ENCODE measurements at places on chromosomes 5 and 9.
A peak's percentile ranks its signal among the peaks of the same experiment; 100 is the strongest.

- no peak for DNase-seq
Measured at GRCh38 chr5:88518131-88519016, 249.7 kb upstream of the TMEM161B start.

GRCh38 chr5:150374651-150375050 lies 17.2 kb downstream of the TCOF1 start:
- no peak for DNase-seq

DNA sequence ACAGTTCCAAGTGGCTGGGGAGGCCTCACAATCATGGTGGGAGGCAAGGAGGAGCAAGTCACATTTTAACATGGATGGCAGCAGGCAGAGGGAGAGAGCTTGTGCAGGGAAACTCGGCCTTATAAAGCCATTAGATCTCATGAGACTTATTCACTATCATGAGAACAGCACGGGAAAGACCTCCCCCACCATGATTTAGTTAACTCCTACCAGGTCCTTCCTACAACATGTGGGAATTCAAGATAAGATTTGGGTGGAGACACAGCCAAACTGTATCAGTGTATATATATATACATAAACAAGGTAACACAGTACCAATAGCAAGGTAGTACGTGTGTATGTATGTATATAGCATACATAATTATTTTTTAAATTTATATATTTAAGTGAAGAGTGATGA lies 50.9 kb downstream of the NFX1 start:
- no peak for DNase-seq

DNA sequence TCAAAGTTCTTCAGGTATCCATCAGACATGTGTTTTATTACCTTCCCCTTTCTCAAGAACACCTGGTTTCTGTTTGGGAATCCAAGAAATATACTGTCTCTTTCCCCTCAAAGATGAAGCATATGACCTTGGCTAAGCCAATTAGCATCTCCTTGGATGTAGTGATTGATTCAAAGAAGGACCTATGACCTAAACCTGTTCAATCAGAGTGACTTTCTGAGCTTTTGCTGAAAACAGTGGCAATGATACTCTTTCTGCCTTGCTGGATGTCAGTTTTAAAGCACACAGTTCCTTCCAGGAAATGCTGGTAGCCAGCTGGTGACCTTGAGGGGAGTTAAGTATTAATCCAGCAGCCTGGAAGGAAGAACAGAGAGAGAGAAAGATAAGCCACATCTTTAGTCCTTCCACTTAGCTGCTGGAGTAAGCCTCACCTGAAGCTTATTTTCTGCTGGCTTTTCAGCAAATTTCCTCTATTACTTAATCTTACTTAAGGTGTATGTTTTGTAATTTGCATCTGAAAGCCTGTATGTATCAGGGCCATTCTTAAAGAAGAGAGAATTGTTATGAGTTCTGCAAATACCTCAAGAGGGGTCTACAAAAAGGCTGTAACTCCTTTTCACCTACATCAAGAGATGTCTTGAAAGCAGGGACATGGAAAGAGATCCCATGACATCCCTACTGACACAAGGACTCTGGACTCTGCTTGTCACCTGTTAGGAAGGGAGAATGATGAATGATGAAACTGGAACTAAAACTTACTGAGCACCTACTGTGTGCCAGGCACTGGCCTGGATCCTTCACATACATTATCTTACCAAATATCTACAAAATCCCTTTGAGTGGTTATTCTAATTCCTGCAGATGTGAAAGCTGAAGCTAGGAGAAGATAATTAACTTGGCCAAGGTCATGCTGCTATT lies 35.2 kb upstream of the PIK3R1 start:
- DNase-seq, result no peak

DNA sequence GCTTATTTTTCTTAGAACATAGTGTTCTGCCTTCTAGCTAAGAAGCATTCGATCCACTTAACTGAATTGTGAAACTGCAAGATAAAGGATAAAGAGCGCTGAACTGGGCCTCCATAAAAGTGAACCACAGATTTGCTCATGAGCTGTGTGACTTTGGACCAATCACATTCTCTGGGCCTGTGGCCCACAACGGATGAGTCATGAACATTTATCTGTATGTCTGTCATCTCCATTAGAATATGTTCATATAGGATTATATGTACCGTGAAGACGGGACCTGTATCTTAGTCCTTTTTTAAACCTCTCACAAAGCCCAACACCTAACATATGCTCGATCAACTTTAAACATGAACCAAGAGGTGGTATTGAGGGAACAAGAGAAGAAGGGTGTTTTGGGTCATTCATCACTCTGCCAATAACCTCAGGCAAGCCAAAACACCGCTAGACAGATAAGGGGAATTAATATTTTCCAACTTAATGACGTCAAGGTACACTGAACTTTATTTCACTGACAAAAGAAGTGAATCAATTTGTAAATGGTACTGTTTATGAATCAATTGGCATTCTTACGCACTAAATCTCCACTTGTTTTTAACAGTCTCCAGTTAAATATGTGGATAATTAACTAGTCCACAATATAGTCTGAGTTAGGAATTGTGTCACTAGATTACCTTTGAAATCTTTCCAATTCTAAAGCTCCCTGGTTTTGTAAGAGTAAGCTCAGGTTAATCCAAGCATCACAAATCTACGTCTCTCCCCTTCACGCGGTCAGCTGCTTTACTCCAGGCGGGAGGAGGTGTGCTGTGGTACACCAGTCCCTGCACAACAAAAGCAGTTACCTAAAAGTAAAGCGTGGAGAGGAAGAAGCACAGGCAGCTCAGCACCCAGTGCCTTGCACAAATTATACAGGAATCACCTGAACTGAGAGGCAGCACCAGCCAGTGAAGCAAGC lies 1.6 kb downstream of the TMEM245 start:
- DNase-seq, result peak; percentile 81

DNA sequence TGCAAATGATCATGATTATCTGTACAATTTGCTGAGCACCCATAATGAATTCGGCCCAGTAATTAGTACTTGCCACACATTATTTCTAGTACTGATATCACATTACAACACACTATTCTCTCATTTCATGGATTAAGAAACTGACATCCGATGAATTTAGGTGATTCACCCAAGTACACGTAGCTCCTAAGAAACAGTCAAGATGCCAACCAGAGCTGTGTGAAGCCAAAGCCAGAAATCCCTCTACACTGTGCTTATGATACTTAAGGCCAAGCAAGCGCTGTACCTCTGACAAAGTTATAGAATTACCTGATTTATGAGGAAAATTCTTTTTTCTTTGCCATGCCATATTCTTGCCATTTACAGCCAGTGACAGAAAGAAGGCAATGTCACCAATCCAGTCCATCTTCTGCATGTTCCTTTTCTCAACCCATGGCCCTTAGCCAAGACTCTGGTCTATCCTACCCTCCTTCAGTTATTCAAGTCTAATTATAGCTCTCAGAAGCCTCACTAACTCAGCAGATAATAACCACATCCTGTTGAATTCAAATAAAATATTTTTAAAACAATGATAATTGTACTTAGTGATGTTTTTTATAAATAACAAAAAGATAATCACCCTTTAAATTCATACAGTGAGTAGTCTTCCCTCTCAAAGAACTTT lies 74.3 kb upstream of the PTGER4 start:
- no peak for DNase-seq

DNA sequence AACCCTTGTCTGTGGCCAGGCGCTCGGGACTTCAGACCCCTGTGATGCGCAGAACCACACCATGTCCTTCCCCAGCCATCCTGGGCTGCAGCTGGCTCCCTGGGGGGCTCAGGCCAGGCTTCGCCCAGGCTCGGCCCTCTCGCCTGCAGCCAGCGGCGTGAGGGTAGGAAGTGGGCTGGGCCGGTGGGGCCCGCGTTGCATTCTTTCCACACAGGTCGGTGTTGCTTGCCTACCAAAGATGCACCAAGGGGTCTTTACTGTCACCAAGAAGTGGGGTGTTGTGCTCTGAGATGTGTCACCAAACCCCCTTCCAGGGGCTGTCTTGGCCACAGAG lies 48.3 kb upstream of the RNF130 start:
- no peak for DNase-seq

DNA sequence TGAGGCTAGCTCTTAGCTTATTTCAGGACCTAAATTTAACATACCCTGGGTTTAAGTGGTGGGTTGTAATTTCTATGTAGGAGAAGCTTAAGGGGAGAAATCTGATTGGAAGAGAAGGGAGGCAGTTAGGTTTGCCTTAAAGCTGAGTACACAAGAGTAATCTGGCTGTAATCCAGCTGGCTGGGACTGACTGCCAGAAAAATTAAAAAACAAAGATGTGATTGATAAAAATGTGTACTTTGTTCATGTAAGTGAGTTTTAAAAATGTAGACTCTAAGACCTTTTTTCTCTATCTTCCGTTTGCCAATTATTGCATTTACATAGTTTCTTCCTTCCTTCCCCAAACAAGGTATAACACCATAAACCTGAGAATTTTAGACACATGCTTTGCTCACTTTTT lies 17.5 kb upstream of the MSMP start:
- no peak for DNase-seq

DNA sequence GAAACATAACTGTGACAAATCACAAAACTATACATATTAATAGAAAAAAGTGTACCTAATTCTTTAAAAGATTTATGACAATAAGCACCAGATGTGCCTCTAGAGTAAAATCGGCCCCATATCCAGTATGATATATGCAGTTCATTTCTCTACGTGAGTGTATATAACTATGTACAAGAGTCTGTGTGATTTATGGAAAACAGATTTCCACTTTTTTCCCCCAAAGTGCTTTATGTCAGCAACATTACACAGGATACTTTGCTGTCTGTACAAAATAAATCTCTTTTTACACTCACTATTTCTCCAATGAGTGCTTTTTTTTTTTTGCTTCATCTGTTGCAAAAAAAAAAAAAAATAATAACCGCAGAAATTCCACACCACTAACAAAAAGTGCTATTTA lies 298.8 kb upstream of the RFX3 start:
- DNase-seq, result no peak

DNA sequence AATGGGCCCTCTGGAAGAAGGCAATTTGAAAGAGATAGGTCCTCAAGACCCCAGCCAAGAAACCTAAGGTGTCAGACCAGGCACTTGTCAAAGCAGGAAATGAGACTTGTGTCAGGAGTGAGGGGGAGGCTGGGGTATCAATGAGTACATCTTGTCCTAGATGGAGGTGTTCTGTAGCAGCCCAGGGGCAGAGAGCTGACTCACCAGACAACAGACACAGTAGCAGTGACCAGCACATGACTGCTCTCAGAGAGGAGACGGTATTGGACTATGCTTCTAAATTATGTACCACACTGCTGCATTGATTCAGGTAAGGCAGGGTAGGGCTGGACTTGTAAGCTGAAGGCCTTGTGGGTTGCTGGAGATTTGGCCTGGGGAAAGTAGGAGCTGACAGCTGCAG lies 551.2 kb upstream of the KLF4 start:
- DNase-seq, result no peak

DNA sequence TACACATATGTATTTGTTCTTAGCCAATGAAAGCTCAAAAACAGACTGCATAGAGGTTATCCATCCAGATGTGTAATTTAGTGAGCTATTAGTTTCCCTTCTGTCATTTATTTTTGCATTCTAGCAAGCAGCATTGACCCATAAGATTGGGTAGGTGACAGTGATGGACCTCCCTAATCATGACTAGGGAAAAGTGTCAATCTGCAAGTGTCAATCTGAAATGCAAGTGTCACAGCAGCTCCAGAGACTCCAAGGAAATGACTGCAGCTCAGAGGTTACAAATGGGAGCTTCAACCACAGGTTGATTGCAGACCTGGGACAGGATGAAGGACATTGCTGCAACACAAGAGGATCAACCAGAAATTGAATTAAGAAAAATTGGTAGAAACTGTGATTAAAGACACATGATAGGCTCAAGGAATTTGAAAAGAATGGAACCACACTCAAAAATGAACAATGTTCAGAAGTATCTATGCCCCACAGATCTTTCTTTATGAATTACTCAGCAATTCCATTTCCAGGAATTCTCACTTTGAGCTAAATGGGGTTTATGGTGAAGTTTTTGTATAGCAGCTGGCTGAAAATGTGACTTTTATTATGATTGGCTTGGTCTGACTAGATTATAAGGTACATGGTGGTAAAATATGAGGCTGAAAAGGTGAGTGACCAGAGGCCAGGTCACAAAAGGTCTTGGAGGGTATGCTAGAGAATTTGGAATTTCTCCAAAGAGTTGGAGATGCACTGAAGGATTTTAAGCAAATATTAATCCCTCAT lies 59.6 kb upstream of the HTR4 start:
- peak; percentile 29 for DNase-seq

DNA sequence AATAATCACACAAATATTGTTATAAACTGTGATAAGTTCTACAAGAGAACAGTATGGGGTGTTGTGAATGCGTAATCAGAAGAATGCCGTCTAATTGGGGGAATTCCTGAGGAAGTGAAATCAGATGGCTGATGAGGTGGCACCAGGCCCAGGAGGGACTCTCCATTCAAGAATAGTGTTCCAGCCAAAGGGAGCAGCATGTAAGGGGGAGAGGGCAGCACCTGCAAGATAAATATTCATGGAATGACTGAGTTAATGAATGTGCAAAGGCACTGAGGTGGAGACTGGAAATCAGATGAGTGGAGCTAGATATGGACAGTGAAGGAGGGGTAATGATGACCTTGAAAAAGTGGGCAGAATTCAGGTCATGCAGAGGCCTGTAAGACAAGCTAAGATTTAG lies 250.6 kb downstream of the ARRDC3 start:
- DNase-seq, result no peak

GRCh38 chr5:96781031-96781971 lies 26.4 kb downstream of the ERAP1 start:
- DNase-seq, result no peak

Measured in activated CD4-positive, alpha-beta T cell treated with anti-CD3 and anti-CD28 coated beads, Interleukin-2, Interleukin-6, amounts not matched to agents 100 ng/mL and 50 ng/mL, durations not matched to agents 16 hours and 8 hours (primary cell).